Peyer's patch (tissue), 4 donors: ENCODE measurements at places on chromosomes 3 and 15. TPM values are rescaled to one million over a fixed set of nuclear protein-coding genes. Genes with fewer than 3 reads are reported as not detected.

GRCh38 chr3:37093481-37093880, 80.9 kb downstream of the LRRFIP2 start:
- H3K4me1 ChIP-seq: no peaks in the 10 kb centered on the region
- no peak overlapping the region for H3K27ac ChIP-seq
- no peaks in the 10 kb centered on the region for H3K36me3 ChIP-seq
- H3K4me3 ChIP-seq: no peak overlapping the region
- no peak for DNase-seq
- H3K27me3 ChIP-seq: no peaks in the 10 kb centered on the region

GRCh38 chr15:39174332-39174731, 406.5 kb upstream of the THBS1 start:
- H3K4me3 ChIP-seq: no peak overlapping the region
- no peak overlapping the region for H3K27ac ChIP-seq
- no peaks in the 10 kb centered on the region for H3K36me3 ChIP-seq
- no peaks in the 10 kb centered on the region for H3K4me1 ChIP-seq
- no peak for DNase-seq

GRCh38 chr3:14405360-14406238, 3.2 kb downstream of the SLC6A6 start:
- no peak overlapping the region for H3K4me3 ChIP-seq
- no peaks in the 10 kb centered on the region for H3K27me3 ChIP-seq
- no peak overlapping the region for H3K27ac ChIP-seq
- H3K4me1 ChIP-seq: peaks cover 18% of the 10 kb centered on the region
- DNase-seq: no peak

DNA sequence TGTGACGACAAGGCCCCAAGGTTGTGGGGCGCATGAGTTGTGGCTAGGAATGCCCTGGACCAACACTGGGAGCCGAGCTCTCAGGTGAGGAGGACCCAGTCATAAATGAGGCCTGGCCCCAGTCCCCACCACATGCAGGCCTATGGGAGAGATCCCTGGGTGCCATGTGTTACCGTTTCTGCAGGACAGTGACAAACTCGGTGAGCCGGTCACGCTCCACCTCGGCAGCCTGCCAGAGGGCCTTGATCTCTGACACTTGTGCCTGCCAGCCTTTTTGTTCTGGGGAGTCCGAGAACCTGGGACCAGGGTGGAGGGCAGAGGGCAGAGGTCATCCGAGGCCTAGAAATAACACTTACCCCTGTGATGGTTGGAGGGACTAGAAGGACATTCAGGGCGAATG, 27.7 kb upstream of the HHATL start:
- no peak for DNase-seq
- no peak overlapping the region for H3K27ac ChIP-seq
- H3K36me3 ChIP-seq: no peaks in the 10 kb centered on the region

DNA sequence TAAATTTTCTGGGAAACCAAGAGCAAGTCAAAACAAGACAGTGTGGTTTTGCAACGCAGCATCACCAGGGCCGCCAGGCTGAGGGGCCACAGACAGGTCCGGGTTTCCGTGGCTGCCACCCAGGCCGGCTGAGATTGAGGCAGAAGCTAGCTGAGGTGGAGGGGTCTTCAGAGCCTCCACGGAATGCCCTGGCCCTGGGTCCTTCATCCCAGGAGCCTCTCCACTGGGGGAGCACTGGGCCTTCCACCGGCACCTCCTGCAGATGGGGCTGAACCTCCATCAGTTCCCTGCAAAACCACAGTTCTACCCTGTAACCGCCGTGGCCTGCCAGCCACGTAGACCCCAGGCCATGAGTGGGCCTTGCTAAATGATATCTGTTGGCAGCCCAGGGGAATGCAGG, 152.7 kb downstream of the CHSY1 start:
- H3K36me3 ChIP-seq: no peaks in the 10 kb centered on the region
- no peaks in the 10 kb centered on the region for H3K27me3 ChIP-seq
- H3K4me3 ChIP-seq: no peak overlapping the region
- DNase-seq: no peak
- H3K4me1 ChIP-seq: no peaks in the 10 kb centered on the region

GRCh38 chr3:9231471-9231870, 18.0 kb downstream of the SRGAP3 start:
- H3K27ac ChIP-seq: no peak overlapping the region
- no peak for DNase-seq
- H3K4me1 ChIP-seq: no peaks in the 10 kb centered on the region
- no peaks in the 10 kb centered on the region for H3K27me3 ChIP-seq
- H3K36me3 ChIP-seq: no peaks in the 10 kb centered on the region

GRCh38 chr3:114122027-114122709, 56.7 kb downstream of the DRD3 start:
- DNase-seq: no peak
- H3K4me3 ChIP-seq: no peak overlapping the region
- no peaks in the 10 kb centered on the region for H3K36me3 ChIP-seq
- H3K4me1 ChIP-seq: no peaks in the 10 kb centered on the region
- H3K27ac ChIP-seq: peak overlapping the region; percentile 1

DNA sequence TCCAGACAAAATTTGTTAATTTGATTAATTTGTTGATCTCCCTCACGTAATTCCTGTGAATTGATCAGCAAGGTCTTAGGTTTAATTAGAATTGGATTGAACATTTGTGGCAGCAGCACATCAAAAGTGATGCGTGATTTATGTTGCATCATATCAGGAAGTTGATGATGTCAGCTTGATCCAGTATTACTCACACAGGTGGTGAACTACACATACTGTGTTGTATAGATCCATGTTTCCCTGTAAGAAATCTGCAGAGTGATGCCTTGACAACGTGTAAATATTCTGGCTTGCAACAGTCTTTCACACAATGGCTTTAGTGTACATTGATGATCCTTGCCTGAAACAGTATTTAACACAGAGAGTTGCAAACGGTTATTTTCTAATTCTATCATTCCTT, 200.4 kb downstream of the ADAMTSL3 start:
- no peak overlapping the region for H3K4me3 ChIP-seq
- H3K4me1 ChIP-seq: no peaks in the 10 kb centered on the region
- H3K36me3 ChIP-seq: no peaks in the 10 kb centered on the region
- DNase-seq: no peak

Gene ZDHHC23
- 23.8 TPM for total RNA-seq

Gene BAHD1
- 39.9 TPM for total RNA-seq

Gene CACNA2D2
- total RNA-seq: 5.8 TPM

Gene TUSC7
- total RNA-seq: not detected

Gene PAQR9
- not detected for total RNA-seq

Gene MAGI1
- 49.5 TPM for total RNA-seq

Gene CCRL2
- 21.2 TPM for total RNA-seq

Gene IQGAP1
- total RNA-seq: 172 TPM
